ENCODE measurements at places on chromosomes 16 and 17. TPM values are rescaled to one million over a fixed set of nuclear protein-coding genes. Genes with fewer than 3 reads are reported as not detected.

Gene DNAAF8
- 0.21 TPM for total RNA-seq

Gene VWA3A
- 0.20 TPM for total RNA-seq

Gene KCNJ16
- total RNA-seq: not detected

Gene TMEM100
- not detected for total RNA-seq

Gene G6PC1
- total RNA-seq: not detected

Gene KRT12
- total RNA-seq: not detected

Gene APOH
- total RNA-seq: not detected

Gene CEP112
- 4.2 TPM for total RNA-seq

Gene RTN4RL1
- total RNA-seq: 0.20 TPM

Gene NKD1
- 1.3 TPM for total RNA-seq

Gene NUP93
- total RNA-seq: 85.0 TPM

DNA sequence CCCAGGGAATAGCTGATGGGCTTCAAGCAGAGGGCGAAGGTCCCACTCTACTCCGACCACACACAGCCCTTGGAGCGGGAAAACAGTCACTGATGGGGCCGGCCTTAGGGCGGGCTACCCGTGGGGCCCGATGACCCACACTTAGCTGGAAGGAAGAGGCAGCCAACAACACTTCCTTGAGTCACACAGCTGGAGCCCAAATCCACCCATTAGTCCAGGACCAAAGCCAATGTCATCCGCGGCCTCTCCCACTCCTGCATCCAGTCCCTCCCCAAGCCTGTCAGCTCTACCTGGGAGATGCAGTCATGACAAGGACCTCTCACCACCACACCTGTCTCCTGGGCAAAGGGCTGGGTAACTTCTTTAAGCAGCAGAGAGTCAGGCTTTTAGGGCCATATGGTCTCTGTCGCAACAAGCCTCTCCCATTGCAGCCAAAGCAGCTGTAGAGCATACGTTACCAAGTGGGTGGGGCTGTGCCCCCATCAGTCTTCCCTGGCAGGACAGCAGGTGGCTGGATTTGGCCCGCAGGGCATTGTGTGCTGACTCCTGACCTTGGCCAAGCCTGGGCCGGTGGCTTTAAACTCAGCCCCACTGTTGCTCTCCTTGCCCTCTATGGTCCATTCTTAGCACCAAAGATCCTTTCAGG is 110.7 kb downstream of the SOCS1 start:
- DNase-seq: no peak

- DNase-seq: no peak
Measured at GRCh38 chr16:48003206-48003907, 152.4 kb downstream of the ABCC12 start.

DNA sequence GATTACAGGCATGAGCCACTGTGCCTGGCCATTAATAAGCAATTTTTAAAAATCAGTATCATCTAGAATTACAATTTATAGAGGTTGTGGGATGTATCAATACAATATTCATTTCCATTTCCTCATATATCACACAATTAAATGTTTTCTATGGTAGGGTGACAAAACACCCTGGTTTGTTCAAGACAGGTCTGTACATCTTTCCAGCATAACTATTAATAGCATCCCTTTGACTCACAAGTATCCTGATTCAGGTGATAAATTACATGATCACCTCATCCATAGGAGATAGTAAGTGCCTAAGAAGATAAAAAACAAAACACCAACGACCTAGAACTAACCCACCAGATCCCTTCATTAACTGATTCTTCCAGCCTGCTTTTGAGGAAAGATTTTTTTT is 13.1 kb downstream of the COIL start:
- DNase-seq: no peak

GRCh38 chr17:63702721-63703015 is 2.7 kb upstream of the LIMD2 start:
- DNase-seq: no peak

GRCh38 chr17:11935734-11936406 is 61.4 kb downstream of the ZNF18 start:
- peak; percentile 24 for DNase-seq

DNA sequence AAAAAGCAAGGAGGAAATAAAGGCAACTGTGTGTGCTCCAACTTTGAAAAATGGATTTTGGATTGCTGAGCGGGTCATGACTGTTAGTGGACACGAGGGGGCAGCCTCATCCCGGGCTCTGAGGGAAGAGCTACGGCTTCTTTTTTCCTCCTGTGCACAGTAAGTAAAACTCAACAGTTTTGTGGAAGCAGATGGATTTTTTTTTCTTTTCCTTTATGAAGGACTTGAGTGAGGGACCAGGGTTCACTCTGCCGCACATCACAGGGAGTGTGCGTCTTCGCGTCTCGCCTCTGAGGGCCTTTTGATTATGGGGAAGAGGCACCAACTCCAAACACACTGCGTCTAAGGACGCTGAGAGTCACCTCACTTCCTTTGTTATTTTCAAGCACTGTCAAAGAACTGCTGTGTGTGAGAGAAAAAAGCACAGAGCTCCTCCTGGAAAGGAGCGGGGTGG is 80.3 kb upstream of the GOT2 start:
- DNase-seq: peak; percentile 36

- DNase-seq: peak; percentile 43
Measured at GRCh38 chr16:56673921-56674320, 4.3 kb downstream of the MT1H start.

DNA sequence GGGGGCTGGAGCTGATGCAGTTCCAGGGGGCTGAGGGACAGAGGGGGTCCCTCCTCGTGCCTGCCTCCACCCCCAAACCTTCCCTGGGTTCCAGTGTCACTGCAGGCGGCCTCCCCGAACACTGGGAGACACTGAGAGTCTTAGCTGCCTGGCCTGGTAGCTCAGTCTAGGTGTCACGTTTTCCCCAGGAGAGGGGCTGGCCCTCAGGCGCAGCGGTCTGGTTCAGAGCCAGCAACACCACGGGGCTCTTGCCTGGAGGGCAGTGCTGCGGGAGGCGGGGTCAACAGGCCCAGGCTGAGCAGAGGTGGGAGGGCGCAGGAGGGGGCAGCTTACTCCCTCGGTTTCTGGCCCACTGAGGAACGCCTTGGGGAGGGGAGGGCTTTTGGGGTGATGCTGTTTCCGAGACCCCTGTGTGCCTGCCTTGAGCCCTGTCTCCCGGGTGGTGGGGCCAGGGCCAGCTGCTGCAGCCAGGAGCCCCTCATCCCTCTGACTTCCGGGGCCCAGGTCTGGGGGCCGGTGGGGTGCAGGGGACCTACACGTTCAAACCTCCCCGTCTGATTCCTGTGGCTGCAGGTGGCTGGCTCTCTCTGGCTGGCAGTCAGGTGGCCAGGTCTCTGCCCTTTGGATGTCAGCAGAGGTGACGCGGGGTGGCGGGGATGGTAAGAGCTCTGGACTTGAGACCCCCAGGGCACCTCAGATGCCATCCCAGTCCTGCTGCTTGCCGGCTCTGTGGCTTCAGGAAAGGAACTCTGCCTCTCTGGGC is 89.3 kb upstream of the GSE1 start:
- DNase-seq: no peak

- DNase-seq: no peak
Measured at GRCh38 chr16:25481636-25482035, 210.1 kb upstream of the HS3ST4 start.

GRCh38 chr16:19940195-19940594 is 55.5 kb upstream of the GPRC5B start:
- DNase-seq: no peak

DNA sequence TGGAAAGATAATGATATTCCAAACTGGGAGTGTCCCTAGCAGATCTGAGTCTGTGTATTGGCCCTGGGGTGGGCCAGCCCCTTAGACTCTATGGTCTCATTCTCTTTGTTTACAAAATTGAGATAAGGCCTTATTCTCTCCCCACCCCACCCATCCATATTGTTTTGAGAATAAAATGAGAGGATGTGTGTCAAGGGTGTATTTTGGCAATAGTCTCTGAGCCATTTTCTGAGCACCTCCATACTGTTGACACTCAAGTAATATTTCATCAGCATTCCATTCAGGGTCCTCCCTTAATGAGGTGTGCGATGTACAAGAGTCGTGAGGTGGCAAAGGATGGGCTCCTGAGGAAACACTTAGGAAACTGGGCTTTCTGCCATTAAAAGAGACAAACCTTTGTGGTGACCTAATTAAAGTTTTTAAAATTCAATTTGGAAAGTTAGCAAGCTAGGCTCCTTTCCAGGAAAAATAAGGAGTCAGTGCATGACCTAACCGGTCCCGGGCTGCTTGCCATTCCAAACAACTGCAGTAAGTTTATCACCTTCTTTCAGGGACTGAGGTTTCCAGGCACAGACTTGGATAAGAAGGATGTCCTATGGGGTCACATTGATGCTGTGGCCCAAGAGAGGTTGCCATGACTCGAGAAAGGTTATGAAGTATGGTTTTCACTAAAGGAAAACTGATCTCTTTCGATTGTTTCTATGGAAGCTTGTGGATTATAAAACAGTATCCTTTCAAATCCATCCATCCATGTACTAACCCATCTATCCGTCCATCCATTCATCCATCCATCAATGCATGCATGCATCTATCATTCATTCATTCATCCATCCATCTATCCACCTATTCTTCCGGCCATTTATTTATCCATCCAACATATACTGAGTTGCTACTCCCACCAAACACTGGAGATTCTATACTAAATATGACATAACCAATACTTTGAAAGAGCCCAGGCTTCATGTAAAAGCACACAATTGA is 443.3 kb downstream of the UTP18 start:
- DNase-seq: no peak

GRCh38 chr16:20598832-20599469 is 22.8 kb upstream of the ACSM2B start:
- DNase-seq: no peak

- DNase-seq: no peak
Measured at GRCh38 chr17:79126139-79126538, 51.5 kb downstream of the ENGASE start.

GRCh38 chr16:67858500-67858899 is 11.0 kb upstream of the CENPT start:
- DNase-seq: no peak

- no peak for DNase-seq
Measured at GRCh38 chr16:49644145-49644463, 211.8 kb downstream of the ZNF423 start.

- DNase-seq: no peak
Measured at GRCh38 chr17:65559461-65559803, 2.0 kb downstream of the AXIN2 start.

DNA sequence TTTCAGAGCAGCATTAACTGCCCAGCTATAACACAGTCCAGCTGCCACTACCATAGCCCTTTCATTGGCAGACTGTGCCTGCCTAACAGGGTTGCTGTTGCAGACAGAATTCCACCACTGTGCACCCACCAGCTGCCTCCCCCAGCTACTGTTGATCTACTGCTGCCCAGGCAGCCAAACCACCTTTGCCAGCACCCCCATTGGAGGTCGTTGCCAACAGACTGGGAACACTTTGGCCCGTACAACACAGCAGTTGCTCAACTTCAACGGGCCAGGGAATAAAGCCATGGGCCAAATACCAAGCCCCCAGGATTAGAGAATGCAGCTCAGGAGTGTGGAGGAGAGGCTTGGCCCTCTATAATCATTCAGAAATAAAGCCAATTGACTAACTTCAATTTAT is 473.6 kb downstream of the CDH11 start:
- DNase-seq: no peak

DNA sequence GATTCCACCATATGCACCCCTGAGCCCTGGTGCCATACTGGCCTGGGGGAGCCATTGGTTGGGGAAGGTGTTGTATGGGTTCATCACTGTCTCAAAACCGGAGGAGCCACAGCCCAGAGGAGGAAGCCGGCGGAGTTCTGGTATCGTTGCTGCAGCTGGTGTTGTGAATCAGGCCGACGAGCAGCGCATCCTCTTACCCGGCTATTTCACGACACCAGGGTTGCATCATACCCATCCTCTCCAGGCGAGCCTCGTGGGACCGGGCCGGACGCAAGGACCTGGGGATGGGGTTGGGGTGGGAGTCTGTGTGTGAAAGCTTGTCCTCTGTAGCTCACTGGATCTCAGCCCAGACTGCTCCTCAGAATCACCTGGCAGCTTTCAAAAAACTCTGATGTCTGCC is 6.6 kb upstream of the SLC12A3 start:
- DNase-seq: no peak

DNA sequence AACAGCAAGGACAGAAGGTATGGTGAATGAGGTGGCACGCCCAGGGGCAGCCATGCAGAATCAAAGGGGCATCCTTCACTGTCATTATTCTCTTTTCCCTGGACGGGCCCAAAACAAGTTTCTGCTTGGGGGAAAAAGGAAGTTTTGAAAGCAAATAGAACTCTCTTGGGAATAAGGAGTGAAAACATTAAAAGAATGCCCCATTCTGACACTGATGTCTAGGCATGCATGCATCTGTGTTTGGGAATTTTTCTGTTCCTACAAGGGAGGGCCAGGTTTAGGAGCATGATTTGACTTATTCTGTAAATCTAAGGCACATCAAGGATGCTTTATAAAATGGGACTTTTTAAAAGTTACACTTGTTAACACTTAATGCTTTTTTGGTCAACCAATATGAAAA is 34.3 kb upstream of the SLC12A3 start:
- DNase-seq: no peak

DNA sequence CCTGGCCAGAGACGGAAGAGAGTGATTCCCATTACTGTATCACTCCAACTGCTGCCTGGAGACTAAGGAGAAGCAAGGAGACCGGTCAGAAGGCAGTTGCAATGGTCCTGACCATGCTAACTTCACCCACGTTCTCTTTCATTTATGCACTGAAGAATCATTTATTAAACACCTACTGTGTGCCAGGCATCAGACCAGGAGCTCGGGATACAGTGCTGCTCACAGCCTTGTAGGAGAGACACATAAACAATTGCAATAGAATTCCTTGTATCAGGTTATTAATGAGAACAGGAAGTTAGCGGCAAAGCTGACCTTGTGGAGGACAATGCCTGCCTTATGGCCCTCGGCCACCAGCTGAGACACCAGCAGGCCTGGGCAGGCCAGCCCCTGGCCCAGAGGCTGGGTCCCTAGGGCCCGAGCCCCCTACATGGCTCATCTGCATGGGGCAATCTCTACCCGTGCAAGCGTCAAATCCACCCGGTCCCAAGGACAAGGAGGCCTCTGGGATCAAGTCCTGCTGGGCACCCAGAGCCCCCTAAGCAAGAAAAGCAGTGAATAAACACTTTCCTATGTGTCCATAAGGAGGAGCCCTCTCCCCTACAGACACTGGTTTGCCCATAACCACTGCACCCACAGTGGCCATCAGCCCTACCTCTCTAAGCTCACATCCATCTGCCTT is 8.6 kb upstream of the ENPP7 start:
- DNase-seq: no peak

DNA sequence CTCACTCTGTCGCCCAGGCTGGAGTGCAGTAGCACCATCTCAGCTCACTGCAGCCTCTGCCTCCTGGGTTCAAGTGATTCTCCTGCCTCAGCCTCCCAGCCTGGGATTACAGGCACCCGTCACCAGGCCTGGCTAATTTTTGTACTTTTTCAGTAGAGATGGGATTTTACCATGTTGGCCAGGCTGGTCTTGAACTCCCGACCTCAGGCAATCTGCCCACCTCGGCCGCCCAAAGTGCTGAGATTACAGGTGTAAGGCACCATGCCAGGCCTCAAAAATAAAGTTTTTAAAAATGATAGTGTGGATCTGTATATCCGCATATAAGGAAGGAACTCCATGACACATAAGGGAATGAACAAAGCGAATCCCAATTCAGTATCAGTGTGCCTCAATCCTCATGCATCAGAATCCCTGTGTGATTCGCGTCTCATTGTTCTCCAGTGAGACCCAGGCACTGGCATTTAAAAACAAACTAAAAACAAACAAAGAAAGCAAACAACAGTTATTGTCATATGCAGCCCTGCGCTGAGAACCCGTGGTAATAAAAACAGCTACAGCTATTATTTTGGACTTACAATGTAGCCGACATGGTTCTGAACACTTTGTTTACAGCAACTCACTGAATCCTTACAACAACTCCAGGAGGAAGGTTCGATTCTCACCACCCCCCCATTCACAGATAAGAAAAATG is 54.1 kb upstream of the CREBBP start:
- no peak for DNase-seq

- no peak for DNase-seq
Measured at GRCh38 chr17:59811209-59811608, 81.5 kb downstream of the TUBD1 start.

All from activated CD4-positive, alpha-beta T cell treated with anti-CD3 and anti-CD28 coated beads, Interleukin-2, amount 10 ng/mL, durations not matched to agents 7 days and 5 days (primary cell).